ENCODE measurements at places on chromosomes 16 and 17.

DNA sequence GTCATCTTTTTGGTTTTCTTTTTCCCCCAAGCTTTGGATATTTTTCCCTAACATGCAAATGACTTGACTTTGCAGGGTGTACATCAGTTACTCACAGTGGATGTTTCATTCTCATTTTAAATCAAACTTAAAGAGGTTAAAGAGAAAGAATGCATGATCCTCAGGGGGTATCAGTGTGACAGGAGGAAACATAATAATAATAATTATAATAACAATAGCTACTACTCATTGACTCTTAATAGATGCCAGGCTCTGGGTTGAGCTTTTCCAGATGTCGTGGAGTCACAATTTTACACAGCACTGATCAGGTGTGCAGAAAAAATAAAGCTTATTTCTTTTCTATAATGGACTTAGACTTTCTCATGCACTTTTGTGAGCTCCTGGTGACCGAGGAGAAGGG is 157.2 kb upstream of the CACNG3 start:
- no peak for DNase-seq

- no peak for DNase-seq
Measured at GRCh38 chr16:67364600-67365235, 28.6 kb downstream of the TPPP3 start.

DNA sequence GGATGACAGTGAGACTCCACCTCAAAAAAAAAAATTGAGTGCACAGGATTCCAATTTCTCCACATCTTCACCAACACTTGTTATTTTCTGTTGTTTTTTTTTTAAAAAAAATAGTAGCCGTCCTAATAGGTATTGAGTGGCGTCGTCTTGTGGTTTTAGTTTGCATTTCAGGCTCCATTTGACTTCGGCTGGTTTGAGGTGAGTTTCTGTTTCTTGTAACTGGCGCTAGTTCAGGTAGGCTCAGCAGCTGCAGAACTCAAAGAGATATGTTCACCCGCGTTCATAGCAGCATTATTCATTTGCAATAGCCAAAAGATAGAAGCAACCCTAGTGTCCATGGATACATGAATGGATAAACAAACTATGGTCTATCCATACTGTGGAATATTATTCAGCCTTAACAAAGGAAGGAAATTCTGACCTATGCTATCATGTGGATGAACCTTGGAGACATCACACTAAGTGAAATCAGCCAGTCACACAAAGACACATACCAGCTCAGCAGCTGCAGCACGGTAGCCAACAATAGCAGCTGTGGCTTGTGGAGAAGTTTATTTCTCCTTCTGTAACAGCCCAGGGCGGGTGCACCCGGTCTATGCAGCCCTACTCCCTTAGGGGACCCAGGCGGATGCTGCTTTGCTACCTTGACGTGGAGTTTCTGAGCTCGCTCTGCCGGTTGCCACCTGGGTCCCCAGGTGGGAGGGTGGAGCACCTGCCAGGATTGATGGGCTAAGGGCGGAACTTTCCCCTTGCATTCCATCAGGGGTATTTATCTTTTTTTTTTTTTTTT is 44.9 kb downstream of the TMEM235 start:
- DNase-seq: no peak

- DNase-seq: no peak
Measured at GRCh38 chr16:51201604-51202003, 50.5 kb upstream of the SALL1 start.

DNA sequence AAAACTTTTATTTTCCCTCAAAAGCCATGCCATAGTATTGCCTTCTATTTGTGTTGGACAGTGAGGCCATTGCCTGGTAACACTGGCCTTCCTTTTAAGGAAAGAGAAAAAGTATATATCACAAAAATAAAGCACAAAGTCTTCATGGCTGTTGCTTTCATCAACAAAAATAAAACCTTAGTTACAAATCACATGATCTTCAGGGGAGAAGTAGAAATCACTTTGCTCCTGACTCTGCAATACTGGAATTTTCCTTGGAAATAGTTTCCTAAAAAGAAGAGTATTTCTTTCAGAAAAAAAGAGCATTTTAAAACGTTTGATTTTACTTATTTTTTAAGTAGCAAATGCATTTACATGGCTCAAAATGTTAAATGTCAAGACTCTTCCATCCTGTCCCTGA is 41.9 kb downstream of the FAM20A start:
- DNase-seq: no peak

DNA sequence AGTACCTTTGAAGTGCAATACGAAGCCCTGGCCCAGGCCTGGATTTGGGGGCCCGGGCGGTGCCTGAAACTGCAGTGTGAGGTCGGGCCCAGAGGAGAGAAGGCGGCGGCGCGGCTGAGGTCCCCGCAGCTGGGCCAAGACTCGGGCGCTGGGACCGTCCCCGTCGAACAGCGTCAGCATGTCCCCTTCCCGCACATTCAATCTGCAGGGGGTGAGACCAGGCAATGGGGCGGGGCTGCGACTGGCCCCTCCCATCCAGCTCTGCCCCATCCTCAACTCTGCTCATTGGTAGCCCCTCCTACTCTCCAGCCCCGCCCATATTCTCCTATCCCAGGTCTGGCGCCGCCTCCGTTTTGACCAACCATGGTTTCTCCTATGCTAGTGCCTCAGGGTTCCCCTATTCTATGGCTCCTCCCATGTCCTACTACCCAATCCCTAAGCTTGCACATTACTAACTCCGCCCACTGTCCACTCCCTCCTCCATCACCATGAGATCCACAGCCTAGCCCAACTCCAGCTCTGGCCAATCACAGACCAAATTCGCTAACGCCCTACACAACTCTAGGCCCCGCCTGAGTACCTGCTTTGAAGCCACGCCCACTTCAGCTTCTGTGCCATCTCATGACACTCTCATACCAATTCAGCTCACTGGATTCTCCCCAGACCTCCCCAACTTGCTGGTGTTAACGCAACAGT is 14.4 kb upstream of the CDIPT start:
- peak; percentile 69 for DNase-seq

DNA sequence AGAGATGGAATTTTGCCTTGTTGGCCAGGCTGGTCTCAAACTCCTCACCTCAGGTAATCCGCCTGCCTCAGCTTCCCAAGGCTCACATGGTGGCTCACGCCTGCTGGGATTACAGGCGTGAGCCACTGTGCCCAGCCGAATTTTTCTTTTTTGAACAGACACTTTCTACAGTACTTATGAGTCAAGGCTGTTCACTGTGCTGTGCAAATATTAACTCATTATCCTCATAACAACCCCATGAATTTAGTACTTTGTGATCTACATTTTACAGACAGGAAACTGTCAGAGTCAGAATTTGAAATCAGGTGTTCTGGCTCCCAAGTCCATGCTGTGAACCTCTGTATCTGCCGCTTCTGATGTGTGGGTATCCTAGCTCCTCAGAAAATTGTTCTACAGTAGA is 25.7 kb upstream of the RASL10B start:
- DNase-seq: no peak

- DNase-seq: peak; percentile 62
Measured at GRCh38 chr16:85659805-85660511, 28.8 kb downstream of the GINS2 start.

- no peak for DNase-seq
Measured at GRCh38 chr17:75011401-75012095, 922 bp upstream of the MRPL58 start.

- peak; percentile 70 for DNase-seq
Measured at GRCh38 chr16:46789499-46790414, 41.2 kb downstream of the C16orf87 start.

GRCh38 chr16:71843572-71843971 is 2.2 kb upstream of the ATXN1L start:
- DNase-seq: no peak

DNA sequence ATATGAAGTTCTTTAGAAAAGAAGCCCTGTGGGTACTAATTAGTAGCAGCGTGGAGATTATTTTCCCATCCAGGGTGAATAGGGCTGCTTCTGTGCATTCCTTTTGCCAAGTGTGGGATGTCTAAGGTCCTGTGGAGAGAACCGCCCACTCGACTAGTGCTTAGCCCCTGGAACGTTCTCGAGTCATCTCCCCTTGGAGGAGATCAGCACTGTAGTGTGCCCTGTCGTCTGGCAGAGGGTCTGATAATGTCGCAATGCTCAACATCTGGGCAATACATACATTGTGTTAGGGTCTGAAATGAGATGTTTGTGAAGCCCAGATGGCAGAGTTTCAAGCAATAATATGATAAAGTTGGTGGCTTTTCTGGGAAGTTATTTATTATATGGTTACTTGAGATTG is 64.8 kb downstream of the SPECC1 start:
- DNase-seq: no peak

DNA sequence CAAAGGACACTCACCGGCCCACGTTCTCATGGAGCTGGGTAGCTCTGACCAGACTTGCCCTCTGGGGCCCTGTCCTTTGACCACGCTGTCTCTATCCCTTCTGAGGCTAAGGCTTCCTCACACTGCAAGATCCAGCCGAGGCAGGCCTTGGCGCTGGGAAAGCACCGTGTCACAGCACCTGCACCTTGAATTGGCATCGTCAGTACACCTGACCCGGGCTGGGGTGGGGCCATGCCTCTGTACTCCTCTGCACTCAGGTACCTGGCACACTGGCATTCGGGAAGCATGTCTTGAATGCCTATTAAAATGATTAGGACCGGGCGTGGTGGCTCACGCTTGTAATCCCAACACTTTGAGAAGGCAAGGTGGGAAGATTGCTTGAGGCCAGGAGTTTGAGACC is 6.0 kb downstream of the TBC1D24 start:
- DNase-seq: no peak

DNA sequence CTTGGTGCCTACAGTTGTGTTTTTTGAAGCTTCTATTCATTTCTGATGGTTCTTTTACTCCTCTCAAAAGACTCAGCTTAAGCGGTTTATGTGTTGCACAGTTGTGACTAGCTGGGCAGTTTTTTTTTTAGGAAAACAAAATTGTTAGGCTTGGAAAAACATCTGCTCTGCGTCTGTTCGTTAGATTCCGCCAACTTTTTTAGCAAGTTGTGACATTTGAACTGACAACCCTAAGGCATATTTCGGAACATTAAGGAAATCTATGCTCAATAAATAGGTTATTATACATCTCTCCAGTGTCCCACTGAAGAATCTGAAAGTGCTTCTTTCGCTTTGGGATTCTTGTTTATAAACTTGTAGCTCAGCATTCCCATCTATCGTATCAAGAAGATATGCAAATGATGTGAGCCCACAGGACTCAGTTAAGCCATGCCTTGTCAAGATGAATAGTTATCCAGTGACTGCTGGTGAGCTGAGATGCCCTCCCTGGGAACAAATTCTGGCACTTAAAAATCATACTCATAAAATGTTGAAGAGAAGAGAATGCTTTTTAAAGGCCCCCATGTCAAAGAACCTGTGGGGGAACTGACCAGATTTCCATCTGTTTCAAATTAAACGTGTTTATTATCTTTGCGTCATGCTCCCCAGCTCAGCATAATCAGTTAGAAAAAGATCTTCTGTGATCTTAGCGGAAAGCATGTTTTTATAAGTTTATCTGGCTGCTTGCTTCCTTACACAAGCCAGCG is 109.0 kb upstream of the FAM20A start:
- DNase-seq: no peak

DNA sequence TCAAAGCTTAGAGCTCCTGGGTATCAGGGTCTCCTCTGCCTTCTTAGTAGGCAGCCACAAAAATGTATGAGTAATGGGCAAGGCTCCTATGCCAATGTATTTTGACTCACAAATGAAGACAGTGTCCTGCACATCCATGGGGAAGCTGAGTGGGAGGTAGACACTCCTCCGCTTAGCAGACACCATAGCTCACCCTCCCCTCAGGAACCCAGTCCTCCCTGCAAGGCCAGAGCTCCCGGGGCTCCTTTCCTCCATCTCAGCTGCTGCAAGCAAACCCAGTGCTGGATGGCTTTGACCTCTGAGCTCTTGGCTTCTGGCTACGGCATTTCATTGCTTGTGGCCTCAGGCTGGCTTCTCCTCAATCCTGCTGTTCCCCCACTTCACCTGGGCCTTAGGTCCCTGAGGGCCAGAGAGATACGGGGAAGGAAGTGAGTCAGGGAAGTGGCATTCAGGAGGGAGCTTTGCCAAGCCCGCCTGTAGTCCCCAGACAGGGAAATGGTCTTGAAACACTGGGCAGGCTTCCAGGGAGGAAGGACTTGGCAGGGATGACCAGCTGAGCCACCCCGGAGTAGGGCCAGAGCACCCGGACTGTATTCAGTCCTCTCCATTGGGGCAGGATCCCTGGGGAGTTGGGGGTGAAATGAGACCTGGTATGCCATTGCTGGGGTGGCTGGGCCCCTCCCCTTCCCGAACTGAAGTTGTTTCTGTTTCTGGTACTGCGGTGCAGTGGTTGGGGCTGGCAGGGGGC is 4.5 kb downstream of the ABCC3 start:
- no peak for DNase-seq

DNA sequence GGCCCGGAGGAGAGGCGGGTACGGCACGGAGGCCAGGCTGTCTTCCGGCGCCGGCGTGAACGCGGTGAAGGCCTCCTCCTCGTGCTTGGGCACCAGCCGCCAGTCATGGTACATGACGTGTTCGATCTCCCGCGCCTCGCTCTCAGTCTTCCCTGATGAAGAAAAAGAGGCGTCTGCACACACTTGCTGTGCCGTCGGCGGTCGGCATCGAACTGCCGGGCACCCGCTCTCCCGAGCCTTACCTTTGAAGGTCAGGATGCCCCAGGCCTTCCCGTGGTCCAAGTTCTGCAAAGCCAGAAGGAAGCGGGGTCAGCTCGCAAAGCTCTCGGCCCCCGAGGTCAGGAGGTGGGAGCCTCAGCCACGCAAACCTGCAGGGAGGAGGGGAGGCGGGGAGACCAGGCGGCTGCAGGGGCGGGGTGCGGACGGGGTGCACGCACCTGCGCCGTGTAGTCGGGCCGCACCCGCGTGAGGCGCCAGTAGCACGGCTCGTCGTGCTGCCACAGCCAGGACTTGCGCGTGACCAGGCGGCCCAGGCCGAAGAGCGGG is at the start of gene EME2:
Gene EME2, plus strand, starts transcription at position 449 of the 546 bp plus-strand sequence. CDS start 418 bp downstream, outside the sequence.
- DNase-seq: peak; percentile 47

DNA sequence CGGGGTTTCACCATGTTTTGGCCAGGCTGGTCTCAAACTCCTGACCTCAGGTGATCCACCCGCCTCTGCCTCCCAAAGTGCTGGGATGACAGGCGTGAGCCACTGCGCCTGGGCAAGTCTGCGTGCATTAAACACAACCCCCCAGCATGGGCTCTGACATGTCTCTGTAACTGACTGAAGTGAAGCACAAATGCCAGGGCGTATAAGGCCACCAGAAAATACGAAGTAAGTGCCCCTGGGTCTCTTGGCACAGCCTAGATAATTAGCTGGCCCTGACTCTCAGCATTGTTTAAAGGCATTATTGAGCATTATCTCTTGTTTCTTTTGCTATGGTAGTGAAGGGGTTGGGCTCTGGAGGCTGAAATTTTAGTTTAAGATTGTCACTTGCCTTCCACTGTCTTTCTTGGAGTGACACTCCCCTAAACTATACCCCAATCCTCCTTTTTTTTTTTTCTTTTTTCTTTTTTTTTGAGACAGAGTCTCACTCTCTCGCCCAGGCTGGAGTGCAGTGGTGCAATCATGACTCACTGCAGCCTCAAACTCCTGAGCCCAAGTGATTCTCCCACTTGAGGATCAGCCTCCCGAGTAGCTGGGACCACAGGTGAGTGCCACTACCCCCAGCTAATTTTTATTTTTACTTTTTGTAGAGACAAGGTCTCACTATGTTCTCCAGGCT is 8.2 kb upstream of the SEC14L1 start:
- DNase-seq: no peak
